ENCODE measurements at places on chromosomes 2 and 18.

GRCh38 chr2:31996571-31997150 lies 14.1 kb downstream of the MEMO1 start:
- no peak for DNase-seq

GRCh38 chr18:62399781-62400308 lies 74.7 kb downstream of the TNFRSF11A start:
- no peak for DNase-seq

GRCh38 chr2:146652311-146652710 lies 1192.5 kb upstream of the ACVR2A start:
- no peak for DNase-seq

DNA sequence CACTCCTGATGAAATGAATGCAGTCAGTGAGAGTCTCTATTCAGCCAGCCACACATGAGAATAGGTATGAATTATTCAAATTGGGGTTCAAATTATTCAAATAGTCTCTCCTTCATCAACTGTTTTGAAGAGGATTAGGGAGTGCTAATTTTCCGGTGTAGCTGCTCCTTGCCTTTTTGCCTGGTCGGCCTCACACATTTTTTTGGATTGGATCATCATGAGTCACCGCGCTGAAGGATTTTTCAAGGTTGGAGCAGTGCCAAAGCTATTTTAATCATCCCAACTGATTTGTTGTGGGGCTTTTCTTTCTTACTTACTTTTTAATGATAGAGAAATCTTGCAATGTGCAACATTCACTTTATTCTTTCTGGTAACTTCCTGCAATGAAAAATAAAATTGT lies 2.4 kb upstream of the DTNA start:
- no peak for DNase-seq

GRCh38 chr2:196592331-196592910 lies 47.1 kb upstream of the CCDC150 start:
- no peak for DNase-seq

DNA sequence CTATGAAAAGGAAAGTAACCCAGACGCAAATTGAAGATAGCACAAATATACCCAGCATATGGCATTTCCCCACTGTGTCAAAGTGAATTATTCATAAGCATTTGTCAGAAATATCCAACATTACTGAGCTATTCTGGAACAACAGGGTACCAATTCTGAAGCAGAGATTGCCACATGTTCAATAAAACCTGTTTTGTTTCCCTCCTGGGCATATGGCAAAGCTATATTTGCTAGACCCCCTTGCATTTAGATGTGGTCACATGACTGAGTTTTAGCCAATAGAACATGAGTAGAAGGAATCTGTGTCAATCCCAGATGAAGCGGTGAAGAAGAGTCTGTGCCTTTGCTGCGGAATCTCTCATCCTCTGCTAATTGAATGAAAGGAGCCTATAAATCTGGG lies 296.4 kb upstream of the DLGAP1 start:
- DNase-seq = no peak

DNA sequence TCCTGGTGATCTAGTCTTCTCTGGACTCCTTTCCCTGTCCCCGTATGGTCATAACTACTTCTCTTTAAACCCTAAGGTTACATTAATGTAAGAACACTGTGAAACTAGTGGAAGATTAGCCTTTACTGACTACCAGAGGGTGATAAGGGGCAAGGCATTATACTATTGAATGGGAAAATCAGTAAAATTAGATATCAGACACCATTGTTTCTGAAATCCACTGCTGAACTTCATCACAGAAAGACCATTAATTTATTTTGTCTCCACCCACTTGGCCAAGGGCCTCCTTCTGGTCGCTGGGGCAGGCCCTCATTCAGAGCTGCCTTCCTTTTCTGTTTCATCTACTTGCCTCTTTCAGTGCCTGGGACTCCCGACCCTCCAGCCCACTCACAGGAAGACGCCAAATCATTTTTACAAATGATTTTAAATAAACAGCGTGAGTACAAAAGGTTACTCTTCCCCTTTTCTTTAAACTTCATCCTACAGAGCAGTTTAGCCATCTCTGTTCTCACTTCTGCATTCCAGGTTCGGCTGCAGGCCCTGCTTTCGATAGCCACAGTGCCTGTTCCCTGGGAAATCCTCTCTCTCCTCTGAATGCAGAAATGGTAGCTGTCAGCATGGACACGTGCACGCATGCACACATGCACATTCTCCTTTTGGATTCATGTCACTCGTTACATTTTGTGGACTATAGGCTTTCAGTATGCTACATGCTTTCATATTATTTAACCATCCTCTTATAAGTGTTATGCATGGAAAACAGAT lies 70.3 kb upstream of the DOCK10 start:
- no peak for DNase-seq

- DNase-seq = no peak
Observed at GRCh38 chr18:67132919-67133318, 383.6 kb downstream of the DSEL start.

- peak; percentile 59 for DNase-seq
Observed at GRCh38 chr2:168455645-168456520, at the start of gene CERS6. Gene CERS6 (plus strand): TSS chr2:168456272. CDS start chr2:168456449, 177 bp downstream.

GRCh38 chr2:164779383-164780057 lies 62.1 kb downstream of the COBLL1 start:
- no peak for DNase-seq

- no peak for DNase-seq
Observed at GRCh38 chr2:175842996-175843395, 159.1 kb downstream of the LNPK start.

- no peak for DNase-seq
Observed at GRCh38 chr2:85179541-85179940, 46.3 kb downstream of the TCF7L1 start.

GRCh38 chr2:181952404-181953226 lies 33.0 kb upstream of the PPP1R1C start:
- no peak for DNase-seq

DNA sequence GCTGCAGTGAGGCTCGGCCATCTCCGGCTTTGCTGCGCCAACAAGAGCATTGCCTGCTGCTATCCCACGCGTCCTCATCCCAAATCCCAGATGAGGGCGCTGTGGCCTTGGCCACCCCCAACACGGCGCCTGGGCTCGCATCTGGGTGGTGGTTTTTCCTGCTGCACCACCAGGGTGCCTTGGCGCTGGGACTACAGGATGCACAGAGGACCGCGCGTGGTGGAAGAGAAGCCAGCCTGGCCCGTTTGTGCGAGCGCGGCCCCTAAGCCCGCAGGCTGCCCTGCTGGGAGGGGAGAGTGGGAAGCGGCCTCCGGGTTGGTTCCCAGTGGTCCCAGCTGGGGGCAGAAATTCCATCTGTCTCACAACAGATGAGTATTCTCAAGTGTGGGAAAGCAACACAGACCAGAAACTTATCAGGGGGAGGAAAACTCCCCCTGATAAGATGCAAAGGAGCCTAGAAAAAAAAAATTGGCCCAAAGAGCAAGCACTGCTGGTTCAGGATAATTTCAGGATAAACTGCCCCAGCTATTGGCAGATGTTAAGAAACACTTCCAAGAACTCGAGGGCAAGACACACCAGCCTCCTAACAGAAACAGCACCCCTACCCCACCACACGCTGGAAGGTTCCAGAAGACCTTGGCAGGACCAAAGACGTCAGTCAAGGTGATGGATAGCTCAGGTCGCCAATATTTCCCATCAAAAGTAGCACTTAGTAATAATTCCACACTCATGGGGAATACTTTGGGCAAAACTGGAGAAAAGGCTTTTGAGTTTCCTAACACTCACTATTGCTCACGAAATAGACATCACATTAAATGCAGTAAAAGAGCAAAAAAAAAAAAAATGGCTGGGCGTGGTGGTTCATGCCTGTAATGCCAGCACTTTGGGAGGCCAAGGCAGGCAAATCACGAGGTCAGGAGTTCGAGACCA lies 152.1 kb downstream of the PXDN start:
- DNase-seq = no peak

DNA sequence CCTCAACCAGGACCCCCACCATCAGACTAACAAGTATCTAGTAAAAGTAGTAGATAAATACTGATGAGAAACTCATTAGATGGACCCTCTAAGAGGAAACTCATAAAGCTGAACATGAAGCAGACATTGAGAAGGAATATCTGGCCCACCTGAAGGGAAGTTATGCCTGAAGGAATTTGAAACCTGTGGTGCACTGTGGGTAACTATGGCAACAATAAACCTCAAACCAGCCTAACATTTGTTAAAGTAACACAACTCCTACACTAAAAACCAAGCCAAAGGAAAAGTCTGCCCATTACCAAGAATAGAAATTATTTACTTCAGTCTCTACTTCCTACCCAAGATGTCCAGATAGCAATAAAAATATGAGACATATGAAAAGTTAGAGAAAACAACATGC lies 43.4 kb downstream of the KIAA1328 start:
- no peak for DNase-seq

DNA sequence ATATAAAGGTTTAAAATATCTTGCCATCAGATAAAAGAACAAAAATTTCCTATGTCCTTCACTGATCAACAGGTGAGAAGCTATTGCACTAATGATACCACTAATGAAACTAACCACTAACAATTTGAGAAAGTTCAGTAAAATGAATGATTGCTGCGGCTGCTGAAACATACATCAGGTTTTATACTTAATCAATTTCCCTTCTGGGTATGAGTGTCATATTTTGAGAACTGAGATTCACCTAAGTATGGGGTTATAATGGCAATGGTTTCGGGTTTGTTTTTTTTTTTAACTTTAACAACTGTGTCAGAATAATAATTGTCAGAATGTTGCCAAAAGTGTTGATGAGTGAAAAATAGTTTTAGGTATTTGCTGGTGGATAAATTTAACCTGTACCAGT lies 151.3 kb upstream of the SLC39A10 start:
- DNase-seq = no peak

DNA sequence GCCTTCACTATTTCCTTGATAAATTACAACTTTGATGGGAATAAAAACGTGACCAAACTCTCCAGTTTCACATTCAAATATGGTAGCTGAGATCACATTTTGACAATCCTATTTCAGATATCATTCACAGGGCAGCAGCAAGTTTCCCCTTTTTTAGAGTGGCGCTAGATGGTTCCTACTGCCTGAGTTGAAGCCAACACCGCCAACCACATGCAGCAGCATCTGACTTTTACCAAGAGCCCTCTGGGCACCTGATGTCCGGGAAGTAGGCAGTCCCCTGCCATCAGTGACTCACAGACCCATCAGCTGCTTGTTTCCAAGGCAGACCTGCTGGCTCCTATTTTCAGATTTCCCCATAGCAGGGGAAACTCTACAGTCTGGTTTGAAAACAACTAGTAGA lies 4.0 kb upstream of the MREG start:
- DNase-seq = no peak

GRCh38 chr18:79250301-79250981 lies 145.3 kb upstream of the NFATC1 start:
- no peak for DNase-seq

- no peak for DNase-seq
Observed at GRCh38 chr2:26485725-26486418, 7.9 kb upstream of the OTOF start.

DNA sequence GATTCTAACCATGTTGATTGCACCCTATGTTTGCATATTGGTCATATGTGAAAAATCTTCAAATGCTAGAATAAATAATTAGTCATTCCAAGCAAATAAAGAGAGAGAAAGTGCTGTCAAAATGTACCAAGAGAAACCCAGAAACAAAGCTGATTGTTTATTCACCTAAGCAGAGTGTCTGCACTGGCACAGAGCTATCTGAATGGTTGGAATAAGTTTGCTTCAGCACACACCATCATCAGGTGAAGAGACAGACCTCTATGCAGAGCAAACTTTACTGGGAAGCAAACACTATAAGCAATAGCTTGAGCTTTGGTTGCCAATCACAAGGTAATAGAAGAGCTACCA lies 25.4 kb downstream of the DSG4 start:
- no peak for DNase-seq

All from stimulated activated CD8-positive, alpha-beta memory T cell treated with anti-CD3 and anti-CD28 coated beads, Interleukin-15, amount 100 ng/mL, for 24 hours (primary cell).